ENCODE measurements at places on chromosomes 5 and 9.

DNA sequence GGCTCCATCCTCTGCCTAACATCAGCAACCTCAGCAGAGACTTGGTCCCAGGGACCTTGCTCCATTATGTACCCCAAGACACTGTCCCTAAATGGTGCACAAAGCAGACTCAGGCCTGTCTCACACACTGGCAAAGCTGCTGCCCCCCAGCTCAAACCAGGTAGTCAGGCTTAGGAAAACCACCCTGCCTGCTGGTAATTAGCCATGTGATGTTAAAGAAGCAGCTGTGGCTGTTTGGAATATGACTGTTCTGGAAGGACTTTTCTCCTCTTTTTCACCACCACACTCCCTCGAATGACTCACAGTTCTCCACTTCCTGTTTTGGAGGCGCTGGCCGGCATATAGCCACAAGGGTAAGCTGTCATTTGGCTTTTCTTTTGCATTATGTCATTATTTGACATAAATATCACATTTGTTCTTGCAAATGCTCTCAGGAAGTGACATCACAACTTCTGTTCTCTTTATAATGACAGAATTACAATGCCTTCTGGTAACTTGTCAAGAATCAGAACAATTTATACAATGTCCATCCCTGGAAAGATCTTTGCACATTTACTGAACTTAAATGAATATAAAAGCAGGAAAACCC lies 113.9 kb downstream of the SUSD1 start:
- peaks cover 12% of the 10 kb centered on the region for H3K4me1 ChIP-seq
- DNase-seq: peak; percentile 94
- no peak overlapping the region for H3K4me3 ChIP-seq
- H3K36me3 ChIP-seq: no peaks in the 10 kb centered on the region
- peaks cover 7% of the 10 kb centered on the region for H3K27me3 ChIP-seq
- H3K27ac ChIP-seq: no peak overlapping the region

DNA sequence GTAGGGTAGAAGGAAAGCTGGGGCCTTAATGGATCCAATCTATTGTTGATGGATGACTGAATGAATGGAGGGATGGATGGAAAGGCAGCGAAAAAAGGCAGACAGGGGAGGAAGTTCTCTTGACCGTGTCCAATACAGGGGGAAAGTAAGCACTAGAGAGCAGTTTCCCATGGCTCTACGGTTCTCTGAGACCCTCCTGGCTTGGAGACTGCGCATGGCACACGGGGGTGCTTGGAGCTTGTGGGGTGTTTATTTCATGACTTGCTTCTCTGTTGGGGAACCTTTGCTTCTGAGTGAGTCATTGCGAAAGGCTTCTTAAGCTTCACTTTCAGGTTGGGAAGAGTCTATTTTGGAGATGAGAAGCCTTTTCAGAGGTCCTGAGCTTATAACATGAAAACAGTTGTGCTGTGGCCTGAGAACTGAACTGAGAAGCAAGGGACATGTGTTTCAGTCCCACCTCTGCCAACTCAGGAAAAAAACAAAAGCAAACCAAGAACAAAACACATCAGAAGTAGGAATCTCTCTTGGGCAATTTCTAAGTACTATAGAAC lies 12.8 kb upstream of the TEX48 start:
- no peak overlapping the region for H3K4me3 ChIP-seq
- no peak for DNase-seq
- no peaks in the 10 kb centered on the region for H3K27me3 ChIP-seq
- no peak overlapping the region for H3K27ac ChIP-seq
- no peaks in the 10 kb centered on the region for H3K4me1 ChIP-seq

- H3K4me3 ChIP-seq: no peak overlapping the region
- DNase-seq: peak; percentile 86
- H3K4me1 ChIP-seq: peaks cover 2% of the 10 kb centered on the region
- H3K36me3 ChIP-seq: peaks cover 10% of the 10 kb centered on the region
Measured at GRCh38 chr9:20884985-20885593, 146.4 kb downstream of the HACD4 start.

DNA sequence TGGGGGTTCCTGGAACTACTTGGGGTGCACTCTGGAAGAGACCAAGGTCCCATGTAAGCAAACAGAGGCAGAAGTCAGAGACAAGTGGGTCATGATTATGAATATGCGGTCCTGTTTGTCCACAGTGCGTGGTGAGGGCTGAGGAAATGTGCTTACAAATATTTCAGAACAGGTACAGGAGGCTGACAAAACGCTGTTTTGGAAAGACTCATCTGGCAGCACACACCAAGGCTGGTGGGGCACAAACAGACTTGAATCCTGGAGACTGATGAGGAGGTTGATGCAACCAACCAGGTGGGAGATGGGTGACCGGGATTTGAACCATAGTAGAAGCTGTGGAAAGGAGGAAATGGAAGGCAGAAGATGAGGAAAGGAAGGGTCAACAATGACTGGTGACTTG lies 83.8 kb downstream of the ADRB2 start:
- no peak overlapping the region for H3K4me3 ChIP-seq
- H3K4me1 ChIP-seq: no peaks in the 10 kb centered on the region
- DNase-seq: no peak
- H3K27ac ChIP-seq: no peak overlapping the region
- no peaks in the 10 kb centered on the region for H3K36me3 ChIP-seq

DNA sequence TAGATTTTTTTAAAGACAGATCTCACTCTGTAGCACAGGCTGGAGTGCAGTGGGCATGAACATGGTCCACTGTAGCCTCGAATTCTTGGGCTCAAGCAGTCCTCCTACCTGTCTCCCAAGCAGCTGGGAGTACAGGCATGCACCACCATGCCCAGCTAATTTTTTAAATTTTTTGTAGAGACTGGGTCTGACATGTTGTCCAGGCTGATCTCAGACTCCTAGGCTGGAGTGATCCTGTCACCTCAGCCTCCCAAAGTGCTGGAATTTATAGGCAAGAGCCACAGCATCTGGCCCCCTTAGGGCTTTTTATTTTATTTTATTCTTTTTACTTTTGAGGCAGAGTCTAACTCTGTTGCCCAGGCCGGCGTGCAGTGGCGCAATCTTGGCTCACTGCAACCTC lies 56.4 kb downstream of the NSD1 start:
- H3K27me3 ChIP-seq: no peaks in the 10 kb centered on the region
- H3K4me1 ChIP-seq: no peaks in the 10 kb centered on the region
- DNase-seq: no peak
- H3K36me3 ChIP-seq: peaks cover 32% of the 10 kb centered on the region
- no peak overlapping the region for H3K4me3 ChIP-seq

DNA sequence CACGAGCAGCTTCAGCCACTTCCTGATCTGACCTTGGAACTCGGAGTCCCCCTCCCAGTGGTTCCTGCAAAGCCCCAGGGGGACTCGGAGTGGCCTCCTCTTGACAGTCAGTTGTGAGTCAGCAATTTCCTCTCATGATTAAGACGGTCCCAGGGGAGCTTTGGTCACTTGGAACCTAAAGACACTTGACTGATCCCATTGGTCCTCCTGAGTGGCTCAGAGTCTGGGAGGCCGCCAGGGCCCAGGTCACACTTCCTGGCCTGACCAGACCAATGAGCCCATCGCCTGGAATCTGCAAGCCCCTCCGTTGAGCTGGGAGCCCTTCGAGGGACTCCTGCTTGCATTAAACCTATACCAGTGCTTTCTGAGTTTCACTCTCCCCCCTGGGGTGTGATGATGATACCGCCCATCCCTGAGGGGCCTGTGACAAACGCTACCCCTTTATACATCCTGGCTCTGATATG lies 29.1 kb downstream of the TSPAN17 start:
- H3K4me3 ChIP-seq: no peak overlapping the region
- no peaks in the 10 kb centered on the region for H3K36me3 ChIP-seq
- no peak overlapping the region for H3K27ac ChIP-seq
- H3K27me3 ChIP-seq: peaks cover 21% of the 10 kb centered on the region

DNA sequence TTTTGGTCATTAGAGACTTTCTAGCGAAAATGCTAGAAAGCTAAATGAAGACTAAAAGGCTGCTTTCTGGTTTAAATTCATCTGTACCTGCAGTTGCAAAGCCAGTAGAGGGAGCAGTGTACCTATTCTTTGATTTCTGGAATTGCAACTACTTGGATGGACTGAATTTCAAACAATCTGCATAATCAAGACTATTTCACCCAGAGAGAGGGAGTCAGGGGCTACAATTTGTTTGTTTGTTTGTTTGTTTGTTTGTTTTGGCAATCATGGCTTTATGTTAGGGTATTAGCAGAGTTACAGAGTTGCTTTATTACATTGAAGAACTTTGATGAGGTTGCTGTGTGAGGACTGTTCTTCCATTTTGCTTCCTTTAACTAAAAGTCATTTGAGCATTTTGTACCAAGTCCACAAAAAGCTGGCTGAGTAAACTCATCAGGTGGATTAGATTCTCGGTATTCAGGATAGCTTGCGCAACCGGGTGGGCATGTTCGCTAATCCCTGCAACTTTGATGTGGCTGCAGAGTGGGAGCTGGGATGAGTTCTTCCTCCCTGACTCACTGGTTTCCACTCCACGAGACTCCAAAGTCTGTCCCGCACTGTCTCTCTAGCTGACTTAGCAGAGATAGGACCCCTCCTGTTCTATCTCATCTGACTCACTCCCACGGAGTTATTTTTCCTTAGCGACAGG lies 80.0 kb upstream of the TUT7 start:
- no peaks in the 10 kb centered on the region for H3K4me1 ChIP-seq
- DNase-seq: peak; percentile 40
- H3K27me3 ChIP-seq: no peaks in the 10 kb centered on the region
- no peak overlapping the region for H3K27ac ChIP-seq
- H3K36me3 ChIP-seq: no peaks in the 10 kb centered on the region

GRCh38 chr5:40376566-40376965 lies 303.1 kb upstream of the PTGER4 start:
- DNase-seq: no peak
- no peak overlapping the region for H3K4me3 ChIP-seq
- H3K4me1 ChIP-seq: peaks cover 22% of the 10 kb centered on the region
- no peaks in the 10 kb centered on the region for H3K27me3 ChIP-seq
- no peaks in the 10 kb centered on the region for H3K36me3 ChIP-seq

GRCh38 chr5:169745441-169746146 lies 108.5 kb downstream of the DOCK2 start:
- DNase-seq: no peak
- H3K36me3 ChIP-seq: peaks cover 36% of the 10 kb centered on the region
- H3K4me1 ChIP-seq: no peaks in the 10 kb centered on the region
- no peaks in the 10 kb centered on the region for H3K27me3 ChIP-seq

DNA sequence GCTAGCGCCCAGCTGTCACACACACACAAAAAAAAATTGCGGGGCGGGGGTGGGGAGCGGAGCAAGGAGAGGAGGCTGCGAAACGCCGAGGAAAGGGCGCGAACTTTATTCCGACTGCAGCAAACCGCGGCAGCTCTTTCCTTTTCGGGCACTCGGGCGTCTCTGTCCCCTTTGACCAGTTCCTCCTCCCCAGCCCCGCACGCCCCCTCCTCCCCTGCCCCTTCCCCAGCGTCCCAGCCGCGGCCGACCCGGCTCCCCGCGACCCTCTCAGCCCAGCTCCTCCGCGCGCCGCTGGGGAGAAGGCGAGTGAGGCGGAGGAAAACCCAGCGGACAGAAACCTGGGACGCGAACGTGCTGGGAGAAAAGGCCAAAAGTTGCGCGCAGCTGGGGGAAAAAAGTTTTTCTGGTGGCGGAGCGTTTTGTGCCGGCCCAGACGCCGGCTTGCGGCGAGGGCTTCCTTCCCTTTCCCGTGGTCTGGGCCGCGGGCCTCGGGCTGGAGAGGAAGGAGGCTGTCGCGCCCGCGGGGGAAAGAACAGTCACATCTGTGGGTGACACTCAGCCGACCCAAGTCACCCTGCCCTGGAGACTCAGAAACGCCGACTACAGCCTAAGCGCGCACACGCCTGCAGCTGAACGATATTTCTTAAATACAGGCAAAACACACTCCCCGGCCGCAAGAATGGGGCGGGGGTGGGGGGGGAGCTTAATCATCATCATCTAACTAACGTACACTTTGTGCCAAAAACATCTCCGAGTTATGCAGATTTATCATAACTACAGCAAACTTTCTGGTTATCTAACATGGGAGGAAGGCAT lies 1.1 kb upstream of the BNC2 start:
- H3K27me3 ChIP-seq: peaks cover 24% of the 10 kb centered on the region
- DNase-seq: peak; percentile 86
- peaks cover 30% of the 10 kb centered on the region for H3K4me1 ChIP-seq
- no peak overlapping the region for H3K27ac ChIP-seq
- H3K36me3 ChIP-seq: no peaks in the 10 kb centered on the region
- H3K4me3 ChIP-seq: peak overlapping the region; percentile 78
